ENCODE measurements at places on chromosomes 11 and 22. TPM values are rescaled to one million over a fixed set of nuclear protein-coding genes. Genes with fewer than 3 reads are reported as not detected.

GRCh38 chr11:34488855-34489557 is 24.6 kb downstream of the ELF5 start:
- no peak for DNase-seq

- DNase-seq = no peak
Measured at GRCh38 chr11:115463606-115464005, 40.6 kb downstream of the CADM1 start.

- DNase-seq = no peak
Measured at GRCh38 chr11:93512073-93512475, 31.1 kb downstream of the SMCO4 start.

DNA sequence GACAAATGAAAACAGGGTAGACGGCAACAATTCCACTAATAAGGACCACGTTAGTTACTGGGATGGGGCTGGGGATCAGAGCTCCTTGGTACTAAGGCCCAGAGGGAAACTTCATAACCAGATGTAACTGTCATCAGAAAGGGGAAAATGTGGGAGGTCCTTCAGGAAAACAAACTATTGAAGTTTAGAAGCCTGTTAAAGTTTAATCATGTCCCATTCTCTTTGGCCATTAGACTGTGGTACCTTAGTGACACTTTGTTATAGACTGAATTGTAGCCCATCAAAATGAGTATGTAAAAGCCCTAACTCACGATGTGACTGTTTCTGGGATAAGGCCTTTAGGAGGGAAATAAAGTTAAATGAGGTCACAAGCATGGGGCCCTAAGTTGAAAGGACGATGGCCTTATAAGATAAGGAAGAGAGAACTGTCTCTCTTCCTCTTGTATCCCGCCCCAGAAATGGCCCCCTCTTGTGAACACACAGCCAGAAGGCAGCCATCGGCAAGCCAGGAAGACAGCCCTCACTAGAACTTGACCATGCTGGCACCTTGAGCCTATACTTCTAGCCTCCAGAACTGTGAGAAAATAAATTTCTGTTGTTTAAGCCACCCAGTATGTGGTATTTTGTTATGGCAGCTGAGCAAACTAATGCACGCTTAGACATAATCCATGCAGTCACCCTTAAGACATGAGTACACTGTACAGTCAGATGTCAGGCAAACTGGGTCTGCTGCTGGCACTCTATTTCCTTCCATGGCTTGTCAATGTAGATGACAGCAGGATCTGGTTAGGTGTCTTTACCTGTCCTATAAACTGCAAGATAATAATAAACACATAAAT is 26.9 kb upstream of the USP47 start:
- DNase-seq = no peak

- no peak for DNase-seq
Measured at GRCh38 chr22:50583294-50583861, 729 bp upstream of the CHKB start.

GRCh38 chr11:1938343-1939005 is 8.7 kb upstream of the MRPL23 start:
- no peak for DNase-seq

GRCh38 chr11:47659276-47659675 is 16.9 kb upstream of the MTCH2 start:
- DNase-seq = no peak

DNA sequence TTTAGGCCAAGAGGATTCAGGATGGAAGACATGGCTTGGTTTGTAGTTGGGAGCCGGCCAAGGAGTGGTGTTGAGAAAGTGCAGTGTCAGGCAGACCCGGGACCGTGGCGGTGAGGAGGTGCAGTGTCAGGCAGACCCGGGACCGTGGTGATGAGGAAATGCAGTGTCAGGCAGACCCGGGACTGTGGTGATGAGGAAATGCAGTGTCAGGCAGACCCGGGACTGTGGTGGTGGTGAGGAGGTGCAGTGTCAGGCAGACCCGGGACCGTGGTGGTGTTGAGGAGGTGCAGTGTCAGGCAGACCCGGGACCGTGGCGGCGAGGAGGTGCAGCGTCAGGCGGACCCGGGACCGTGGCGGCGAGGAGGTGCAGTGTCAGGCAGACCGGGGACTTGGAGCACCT is 59.7 kb downstream of the LRP5 start:
- no peak for DNase-seq

DNA sequence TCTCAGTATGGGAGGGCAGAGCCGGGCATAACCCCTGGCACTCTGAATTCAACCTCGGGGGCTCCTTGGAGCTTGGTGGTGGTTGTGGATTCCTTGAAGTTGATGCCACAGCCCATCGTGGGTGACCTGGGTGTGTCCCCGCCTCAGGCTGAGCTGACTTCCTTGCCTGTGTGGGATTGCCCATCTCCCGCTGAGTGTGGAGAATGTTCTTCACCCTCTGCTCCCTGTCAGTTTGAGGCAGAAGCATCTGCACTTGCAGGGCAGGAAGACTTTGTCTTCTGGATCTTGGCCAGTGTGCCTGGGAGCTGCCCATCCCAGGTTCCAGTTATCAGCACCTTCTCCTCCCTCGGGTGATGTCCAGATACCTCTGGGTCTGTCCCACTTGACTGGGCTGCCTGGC is 25.3 kb downstream of the CD82 start:
- no peak for DNase-seq

GRCh38 chr11:34356913-34357700 is 703 bp downstream of the ABTB2 start:
- DNase-seq = peak; percentile 52

DNA sequence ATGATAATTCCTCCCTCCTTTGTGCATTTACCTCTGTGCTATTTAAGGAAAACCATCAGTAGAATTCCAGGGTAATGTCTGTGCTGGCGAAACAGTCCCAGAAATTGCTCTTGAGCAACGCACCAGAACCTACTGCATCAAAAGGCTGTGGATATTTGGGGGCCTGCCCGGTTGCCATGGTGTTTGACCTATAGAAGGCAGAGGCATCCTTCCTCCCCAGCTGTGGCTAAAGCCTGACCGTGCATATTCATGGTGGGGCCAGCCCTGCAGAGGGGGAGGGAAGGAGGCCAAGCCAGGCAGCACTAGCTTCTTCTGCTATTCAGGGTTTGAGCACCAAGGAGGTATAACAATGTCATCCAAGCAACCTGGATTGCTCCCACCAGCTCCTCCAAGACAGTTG is 215.0 kb upstream of the E2F8 start:
- no peak for DNase-seq

GRCh38 chr11:100546714-100547113 is 140.4 kb upstream of the ARHGAP42 start:
- peak; percentile 12 for DNase-seq

- DNase-seq = no peak
Measured at GRCh38 chr11:34052608-34053160, 1.2 kb downstream of the CAPRIN1 start.

- no peak for DNase-seq
Measured at GRCh38 chr22:29190918-29191317, 14.8 kb upstream of the EMID1 start.

- peak; percentile 40 for DNase-seq
Measured at GRCh38 chr11:79493555-79494171, 52.8 kb upstream of the TENM4 start.

- DNase-seq = no peak
Measured at GRCh38 chr11:15418921-15419320, 304.2 kb downstream of the INSC start.

CARD10 gene
- total RNA-seq = 39.5 TPM

MMP8 gene
- not detected for total RNA-seq

CATSPERZ gene
- not detected for total RNA-seq

BBOX1 gene
- not detected for total RNA-seq

KRTAP5-2 gene
- not detected for total RNA-seq

EMSY gene
- total RNA-seq = 23.4 TPM

PLA2G3 gene
- 1.0 TPM for total RNA-seq

NNMT gene
- total RNA-seq = 300 TPM

TMPRSS6 gene
- total RNA-seq = not detected

SNX32 gene
- 1.0 TPM for total RNA-seq

RCOR2 gene
- 0.13 TPM for total RNA-seq

SLC7A4 gene
- not detected for total RNA-seq

AMPD3 gene
- total RNA-seq = 2.5 TPM
